Urinary bladder (tissue), 4 donors: ENCODE measurements at places on chromosomes 2 and 18. TPM values are rescaled to one million over a fixed set of nuclear protein-coding genes. Genes with fewer than 3 reads are reported as not detected.

The SCN9A gene
- 0.67 TPM for polyA plus RNA-seq

The SCN3A gene
- 0.89 TPM for polyA plus RNA-seq

The IL1B gene
- 7.5 TPM for polyA plus RNA-seq

The TXNDC9 gene
- 20.5 TPM for polyA plus RNA-seq

The ADD2 gene
- 0.33 TPM for polyA plus RNA-seq

The SH3YL1 gene
- 24.5 TPM for polyA plus RNA-seq

The RAB6D gene
- polyA plus RNA-seq = 0.05 TPM

GRCh38 chr2:20065885-20066602 lies 14.6 kb upstream of the LAPTM4A start:
- DNase-seq = no peak

DNA sequence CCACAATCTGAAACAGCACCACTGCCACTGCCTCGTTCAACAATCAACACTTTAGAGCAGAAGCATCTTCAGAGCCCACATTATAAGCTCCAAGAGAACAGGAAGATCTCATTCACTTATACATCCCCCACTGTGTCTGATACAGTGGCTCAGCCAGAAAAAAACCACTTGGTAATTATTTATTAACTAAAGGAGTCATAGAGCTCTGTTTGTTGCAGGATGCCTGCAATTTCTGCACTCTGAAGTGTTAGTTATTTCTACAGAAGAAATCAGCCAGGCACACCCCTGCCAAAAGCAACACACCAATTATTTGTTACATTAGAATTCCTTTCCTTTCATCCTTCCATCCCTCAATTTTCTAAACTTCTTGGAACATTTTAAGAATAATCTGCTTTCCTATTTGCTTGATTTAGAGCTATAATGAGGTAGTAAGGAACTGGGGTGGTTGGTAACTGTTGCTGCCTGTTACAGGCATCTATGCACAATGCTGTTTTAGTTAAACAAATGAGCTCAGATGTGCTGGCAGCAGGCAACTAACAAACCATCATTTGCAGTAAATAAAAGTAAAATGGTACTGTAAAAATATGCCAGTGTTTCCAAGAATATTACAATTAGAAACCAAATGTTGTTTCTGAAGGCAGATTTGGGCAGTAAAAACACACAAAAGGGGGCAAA lies 59.9 kb downstream of the DYM start:
- no peak for DNase-seq

GRCh38 chr2:170086751-170087412 lies 91.1 kb upstream of the MYO3B start:
- DNase-seq = no peak

- DNase-seq = no peak
These were observed 21.5 kb upstream of the BIN1 start for GRCh38 chr2:127128445-127128904.

DNA sequence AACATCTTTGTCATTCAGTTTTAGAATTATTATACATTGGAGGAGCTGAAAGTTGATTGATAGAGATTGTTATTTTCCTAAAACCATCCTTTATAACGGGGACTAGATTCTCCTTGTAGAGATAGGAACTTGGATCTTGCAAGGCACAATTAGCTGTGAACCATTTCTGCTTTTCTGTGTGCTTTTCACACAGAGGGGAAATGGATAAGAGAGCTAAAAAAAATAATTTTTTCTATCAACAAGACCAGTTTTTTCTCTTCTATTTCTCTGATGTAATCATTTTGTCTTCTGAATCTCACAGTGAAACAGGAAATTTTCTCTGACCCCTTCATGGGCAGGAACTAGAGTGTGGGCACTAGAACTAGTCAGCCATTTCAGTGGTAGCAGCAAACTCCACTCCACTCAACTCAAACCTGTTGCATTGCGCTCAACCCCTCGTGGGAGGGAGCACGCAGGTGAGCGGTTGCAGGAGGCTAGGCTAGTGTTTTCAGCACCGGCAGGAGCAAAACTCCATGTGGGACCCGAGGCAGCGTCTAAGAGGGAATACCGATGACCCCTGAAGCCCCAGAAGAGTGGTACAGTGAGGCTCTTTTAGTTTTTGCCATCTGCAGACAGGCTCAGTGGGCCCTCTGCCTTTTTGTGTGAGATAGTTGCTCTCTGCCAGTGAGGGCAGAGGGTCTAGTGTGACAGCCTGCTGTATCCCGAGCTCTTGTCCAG lies 24.0 kb upstream of the SLC39A10 start:
- DNase-seq = no peak

DNA sequence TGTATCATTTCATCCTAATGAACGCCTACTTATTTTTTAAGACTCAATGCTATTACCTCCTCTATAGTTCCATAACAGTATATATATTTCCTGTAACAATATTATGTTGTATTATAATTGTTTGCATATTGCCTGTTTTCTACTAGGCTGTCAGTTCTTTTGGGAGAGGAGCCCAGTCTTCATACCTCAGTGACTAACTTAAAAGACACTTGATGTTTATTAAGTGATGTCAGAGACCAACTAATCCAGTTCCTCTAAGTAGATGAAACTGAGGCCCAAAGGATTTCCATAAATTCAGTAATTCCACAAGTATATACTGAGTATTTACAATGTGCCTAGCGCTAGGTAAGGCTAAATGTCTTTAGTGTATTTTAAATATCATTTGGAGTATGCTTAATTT lies 48.9 kb upstream of the AAK1 start:
- no peak for DNase-seq

GRCh38 chr2:48452108-48452507 lies 77.8 kb upstream of the STON1 start:
- DNase-seq = no peak

GRCh38 chr2:42928692-42929545 lies 136.5 kb upstream of the HAAO start:
- DNase-seq = no peak

- DNase-seq = no peak
These were observed 46.4 kb upstream of the ACKR3 start for GRCh38 chr2:236523249-236523648.

DNA sequence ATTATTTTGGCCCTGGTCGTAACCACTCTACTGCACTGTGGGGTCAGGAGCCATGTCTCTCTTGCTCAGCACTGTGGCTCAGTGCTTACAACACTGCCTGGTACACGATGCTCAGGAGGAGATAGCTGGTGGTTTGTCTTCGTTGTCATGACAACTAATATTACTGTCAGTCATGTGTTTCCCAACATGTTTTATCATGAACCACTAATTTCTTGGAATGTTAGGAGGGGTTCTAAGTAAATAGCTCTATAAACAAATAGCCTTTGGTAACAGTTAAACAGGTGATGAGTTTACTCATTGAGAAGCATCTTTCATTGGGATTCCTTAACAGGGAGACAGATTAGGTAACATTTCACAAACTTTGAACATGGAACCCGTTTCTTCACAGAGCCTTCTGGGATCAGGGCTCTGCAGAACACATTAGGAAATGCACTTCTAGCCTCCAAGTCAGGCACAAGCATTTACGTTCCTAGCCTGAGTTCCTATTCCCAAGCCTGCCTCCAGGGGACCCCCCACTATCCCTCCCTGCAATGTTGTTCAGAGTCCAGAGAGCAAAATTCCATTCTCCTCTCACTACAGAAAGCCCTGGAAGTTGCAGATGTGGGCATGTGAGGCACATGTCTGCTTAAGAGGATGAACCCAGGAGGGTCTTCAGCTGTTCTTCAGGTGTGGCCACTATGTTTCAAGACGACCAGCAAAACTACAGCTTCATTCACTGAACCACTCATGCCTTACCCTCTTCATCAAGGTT lies 6.4 kb upstream of the RBM44 start:
- DNase-seq = no peak

GRCh38 chr2:212237350-212238095 lies 301.1 kb downstream of the ERBB4 start:
- DNase-seq = no peak

GRCh38 chr18:12991821-12992179 lies 638 bp downstream of the CEP192 start:
- no peak for DNase-seq

DNA sequence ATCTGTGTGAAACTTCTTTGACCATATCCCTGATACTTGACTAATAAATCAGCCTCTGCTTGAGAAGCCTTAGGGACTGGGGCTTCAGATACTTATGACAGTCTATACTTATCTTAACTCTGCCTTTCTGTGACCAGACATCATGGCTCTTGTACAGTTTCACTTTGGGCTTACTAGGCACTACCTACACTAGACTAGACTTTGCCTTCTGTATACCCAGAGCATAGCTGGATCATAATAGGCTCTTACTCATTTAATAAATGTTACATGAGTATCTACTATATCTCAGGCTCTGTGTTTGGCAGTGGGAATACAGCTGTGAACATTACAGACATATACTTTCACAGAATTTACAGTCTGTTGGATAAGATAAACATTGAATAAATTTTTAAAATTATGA lies 9.0 kb downstream of the UGP2 start:
- no peak for DNase-seq

- peak; percentile 21 for DNase-seq
These were observed 140.6 kb downstream of the FAM124B start for GRCh38 chr2:224261326-224261725.

DNA sequence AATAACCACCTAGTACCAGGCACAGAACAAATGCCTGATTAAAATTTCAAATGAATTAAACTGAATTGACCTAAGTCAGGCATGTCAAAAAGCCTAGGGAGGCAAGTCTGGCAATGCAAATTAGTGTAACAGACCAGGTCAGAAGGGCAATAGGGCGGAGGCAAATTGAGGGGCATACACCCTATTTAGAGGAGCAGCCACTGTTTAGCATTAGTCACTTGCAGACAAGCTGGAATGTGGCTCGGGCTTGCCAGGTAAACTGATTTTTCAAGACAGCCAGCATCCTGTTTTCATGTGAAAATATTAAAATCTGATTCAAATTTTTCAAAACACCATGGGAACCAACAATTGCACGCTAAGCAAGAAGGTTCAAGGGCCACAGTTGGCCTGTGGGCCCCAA lies 160.3 kb downstream of the EN1 start:
- DNase-seq = no peak

- no peak for DNase-seq
These were observed 198.6 kb downstream of the HAUS1 start for GRCh38 chr18:46302528-46303485.

DNA sequence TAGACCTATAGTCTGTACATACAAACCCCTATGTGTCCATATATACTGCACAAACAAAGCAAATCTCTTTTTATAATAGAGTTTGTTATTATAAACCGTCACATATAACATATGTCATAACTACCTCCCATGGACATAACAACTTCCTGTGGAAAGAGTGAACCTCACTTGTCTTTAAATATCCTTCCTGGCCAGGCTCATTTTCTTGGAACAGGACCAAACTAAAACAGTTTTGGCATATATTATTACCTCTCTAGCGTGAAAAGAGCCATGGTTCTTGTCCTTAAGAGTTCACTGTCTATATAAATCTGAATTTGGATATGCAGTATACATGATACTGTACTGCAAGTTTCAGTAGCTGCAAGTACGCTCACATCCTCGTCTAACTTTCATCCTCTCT lies 28.3 kb upstream of the DNAJC27 start:
- no peak for DNase-seq

DNA sequence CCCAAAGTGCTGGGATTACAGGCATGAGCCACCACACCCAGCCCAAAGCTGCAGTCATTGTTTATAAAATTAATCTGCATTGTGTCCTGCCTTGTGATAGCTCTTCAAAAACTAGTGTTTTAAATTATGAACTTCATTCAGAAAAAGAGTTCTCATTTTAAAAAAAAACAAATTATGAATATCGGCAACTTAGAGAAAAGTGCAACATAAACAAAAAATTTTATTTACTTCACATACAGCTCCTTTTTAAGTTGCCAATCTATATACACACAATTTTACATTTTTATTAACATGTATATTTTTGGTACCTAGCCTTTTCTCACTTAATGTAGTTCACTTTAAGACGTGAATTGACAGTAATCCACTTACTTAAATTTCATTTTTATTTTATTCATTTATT lies 46.9 kb downstream of the GEMIN6 start:
- no peak for DNase-seq

DNA sequence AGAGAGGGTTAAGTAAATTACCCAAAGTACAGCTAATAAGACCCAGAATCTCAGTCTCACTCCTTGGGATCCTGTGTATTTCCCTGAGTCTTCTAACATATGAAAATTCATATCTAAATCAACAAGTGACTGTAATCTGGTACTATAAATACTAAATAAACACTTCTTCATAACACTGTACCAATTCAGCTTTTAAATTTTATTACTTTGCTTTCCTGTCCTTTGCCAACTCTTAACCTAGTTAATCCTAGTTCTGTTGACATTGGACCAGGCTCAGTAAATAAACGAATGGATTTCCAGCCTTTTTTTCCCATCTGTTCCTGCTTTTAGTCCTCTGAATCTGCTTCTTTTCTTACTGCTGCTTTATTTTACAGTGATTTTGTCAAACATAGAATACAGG lies 13.8 kb downstream of the MRPL35 start:
- DNase-seq = no peak

GRCh38 chr18:49321797-49322461 lies 138.5 kb downstream of the DYM start:
- no peak for DNase-seq

DNA sequence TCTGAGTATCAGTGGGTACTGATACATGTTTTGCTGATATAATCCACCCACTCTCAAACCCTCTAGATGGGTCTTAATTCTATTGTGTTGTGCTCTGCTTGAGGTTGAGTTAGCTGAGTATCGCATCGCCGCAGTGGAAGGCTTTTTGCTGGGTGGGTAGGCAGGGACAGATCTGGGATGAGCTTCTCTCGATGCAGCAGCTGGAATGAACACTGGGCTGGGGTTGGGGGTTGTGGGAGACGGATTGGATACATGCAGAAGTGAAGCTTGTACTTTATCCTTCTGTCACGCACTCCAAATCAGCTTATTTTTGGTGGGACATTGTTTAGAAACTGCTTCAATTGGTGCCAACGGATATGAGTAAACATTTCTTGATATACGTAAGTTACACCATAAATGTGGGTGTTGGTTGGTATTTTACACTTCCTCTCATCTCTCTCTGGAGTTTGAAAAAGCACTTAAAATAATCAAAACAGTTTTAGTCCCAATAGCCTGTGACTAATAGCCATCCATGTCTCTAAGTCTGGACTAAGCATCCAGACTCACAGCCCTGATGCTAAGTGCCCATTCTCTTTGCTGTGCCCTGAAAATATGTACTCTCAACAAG lies 107.1 kb downstream of the POLE4 start:
- DNase-seq = no peak
